A549 (cell line): ENCODE measurements at places on chromosomes 1 and 21. TPM values are rescaled to one million over a fixed set of nuclear protein-coding genes. Genes with fewer than 3 reads are reported as not detected.
A peak's percentile ranks its signal among the peaks of the same experiment; 100 is the strongest.

DNA sequence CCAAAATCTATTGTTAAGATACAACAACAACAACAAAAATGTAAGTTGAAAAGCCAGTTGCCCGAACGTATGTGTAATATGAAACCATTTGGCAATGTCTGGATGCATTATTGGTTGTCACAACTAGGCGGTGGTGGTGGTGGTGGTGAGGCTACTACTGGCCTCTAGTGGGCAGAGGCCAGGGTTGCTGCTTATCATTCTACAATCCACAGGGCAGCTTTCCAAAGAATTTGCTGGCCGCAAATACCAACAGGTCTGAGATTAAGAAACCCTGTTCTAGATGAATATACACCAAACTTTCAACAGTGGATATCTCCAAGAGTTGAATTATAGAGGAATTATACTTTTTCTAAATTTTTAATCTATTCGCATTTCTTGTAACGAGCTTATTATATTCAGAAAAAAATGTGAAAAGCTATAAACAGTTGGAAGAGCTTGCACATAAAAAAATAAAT lies 26.8 kb upstream of the ZNF697 start:
- DNase-seq, result no peak

GRCh38 chr1:157732755-157733154 lies 32.2 kb upstream of the FCRL3 start:
- DNase-seq, result no peak

DNA sequence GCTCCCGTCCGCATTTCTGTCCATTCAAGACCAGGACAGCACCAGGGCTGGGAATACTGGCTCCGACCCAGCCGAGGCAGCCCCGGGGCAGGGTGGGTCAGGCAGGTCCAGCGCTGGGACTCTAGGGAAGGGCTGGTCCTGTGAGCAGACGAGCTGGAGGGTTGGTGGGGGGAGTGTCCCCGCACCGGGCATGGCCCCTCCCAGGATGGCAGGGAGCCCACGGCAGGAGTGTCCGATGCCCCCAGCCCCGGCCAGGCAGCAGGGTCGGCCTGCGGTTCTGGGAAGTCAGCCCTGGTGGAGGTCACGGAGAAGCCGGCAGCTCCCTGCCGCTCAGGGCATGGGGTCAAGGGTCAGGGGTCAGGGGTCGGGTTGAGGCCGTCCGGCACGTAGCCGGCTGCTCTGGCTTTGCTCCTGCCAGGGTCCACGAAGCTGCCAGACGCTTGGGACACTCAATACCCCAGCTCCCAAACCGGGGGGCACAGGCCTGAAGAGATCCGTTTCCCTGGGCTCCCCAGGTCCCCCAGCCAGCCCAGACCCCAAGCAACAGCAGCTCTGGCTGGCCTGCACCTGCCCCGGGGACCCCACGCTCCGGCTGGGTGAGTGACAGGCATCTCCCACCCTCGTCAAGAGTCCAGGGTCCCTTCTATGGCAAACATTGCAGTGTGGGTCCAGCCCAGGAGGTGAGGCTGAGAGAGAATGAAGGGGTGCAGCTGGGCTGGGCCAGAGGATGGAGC lies 6.7 kb downstream of the C1QTNF12 start:
- DNase-seq, result no peak

DNA sequence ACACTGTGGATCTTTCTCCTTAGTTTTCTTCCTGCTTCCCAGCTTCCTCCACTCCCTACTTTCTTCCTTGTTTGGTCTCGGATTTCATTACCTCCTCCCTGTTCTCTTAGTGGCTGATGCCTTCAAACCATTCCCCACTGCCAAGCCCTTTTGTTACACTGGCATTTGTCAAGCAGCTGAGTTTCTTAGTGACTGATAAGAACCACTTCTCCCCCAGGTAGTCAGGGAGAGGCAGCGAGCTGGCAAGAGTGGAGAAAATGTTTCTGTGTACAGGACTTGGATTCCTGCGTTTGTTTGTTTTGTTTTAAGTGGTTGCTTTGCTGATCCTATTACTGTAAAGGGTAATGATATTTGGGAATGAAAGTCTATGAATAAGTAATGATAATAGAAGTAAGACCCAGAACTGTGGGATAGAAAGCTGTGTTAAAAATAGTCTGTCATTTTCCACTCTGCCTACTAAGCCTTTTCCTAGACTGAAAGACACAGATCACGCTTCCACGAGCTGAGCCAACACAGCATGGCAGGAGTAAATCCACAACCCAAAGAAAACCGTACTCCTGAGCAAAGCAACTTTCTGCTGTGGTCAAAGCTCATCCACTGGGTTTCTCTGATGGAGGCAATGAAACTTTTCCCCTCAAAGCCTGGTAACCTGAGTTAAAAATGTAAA lies 10.1 kb upstream of the SERTAD4 start:
- peak; percentile 19 for DNase-seq

- peak; percentile 64 for DNase-seq
These were observed 97.7 kb upstream of the JUN start for GRCh38 chr1:58881471-58881994.

DNA sequence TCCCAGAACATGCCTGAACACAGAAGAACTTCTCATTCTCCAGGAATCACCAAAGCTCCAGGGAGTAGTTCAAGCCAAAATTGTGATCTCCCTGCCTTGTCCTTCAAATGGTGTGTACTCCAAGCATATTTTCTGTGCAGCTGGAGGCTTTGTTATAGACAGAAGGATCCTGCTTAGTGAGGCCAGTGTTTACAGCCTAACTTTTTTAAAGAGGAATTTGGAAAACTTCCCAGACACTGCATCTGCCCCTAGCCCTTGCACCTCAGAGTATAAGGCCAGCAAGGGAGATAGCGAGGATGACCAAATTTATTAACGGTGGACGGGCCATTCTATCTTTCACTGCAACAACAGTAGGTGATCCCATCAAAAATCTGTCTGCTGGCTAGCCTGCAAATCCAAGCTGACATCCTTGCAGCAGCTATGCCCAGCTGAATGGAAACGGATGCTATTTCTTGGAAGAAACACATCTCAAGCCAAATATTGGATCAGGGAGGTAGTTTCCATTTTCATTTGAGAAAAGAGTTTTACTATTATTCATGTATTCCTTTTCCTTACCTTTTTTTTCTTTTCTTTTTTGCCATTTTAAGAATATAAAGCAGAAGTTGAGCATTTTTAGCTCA lies 249.8 kb downstream of the USH2A start:
- DNase-seq, result no peak

DNA sequence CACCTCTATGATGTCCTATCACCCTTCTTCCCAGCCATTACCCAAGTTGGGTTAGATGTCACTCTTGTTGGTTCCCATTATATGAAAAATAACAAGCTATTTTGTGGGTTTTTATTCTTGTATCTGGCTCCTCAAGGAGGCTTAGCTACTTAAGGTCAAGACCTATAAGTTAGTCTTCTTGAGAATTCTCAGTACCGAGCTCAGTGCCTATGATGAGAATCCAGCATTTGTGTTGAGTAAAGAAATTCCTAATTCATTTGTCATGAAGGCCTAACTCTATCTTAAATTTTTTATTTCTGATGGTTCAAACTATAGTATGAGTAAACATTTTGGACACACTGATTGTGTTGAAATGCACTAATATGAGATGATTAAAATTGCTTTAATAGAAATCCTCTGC lies 15.9 kb downstream of the NUF2 start:
- DNase-seq, result no peak

DNA sequence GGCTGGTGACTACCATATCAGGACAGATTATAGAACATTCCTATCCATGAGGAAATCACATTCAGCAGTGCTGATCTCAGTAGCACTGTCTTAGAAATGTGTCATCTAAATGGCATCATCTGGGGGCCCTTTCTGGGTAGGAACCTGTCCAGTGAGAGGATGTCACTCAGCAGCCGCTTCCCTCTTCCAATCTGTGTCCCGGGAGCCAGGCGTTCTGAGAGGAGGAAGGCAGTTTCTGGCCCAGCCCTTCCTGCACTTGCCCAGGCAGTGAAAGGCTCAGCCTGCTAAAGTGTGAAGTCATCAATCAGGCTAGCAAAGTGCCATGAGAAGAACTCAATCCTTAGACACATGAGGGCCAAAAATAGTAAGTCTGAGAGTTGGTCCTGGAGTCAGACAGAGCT lies 25.6 kb downstream of the RAB4A start:
- DNase-seq, result no peak

GRCh38 chr21:42815217-42815616 lies 64.1 kb downstream of the WDR4 start:
- DNase-seq, result no peak

DNA sequence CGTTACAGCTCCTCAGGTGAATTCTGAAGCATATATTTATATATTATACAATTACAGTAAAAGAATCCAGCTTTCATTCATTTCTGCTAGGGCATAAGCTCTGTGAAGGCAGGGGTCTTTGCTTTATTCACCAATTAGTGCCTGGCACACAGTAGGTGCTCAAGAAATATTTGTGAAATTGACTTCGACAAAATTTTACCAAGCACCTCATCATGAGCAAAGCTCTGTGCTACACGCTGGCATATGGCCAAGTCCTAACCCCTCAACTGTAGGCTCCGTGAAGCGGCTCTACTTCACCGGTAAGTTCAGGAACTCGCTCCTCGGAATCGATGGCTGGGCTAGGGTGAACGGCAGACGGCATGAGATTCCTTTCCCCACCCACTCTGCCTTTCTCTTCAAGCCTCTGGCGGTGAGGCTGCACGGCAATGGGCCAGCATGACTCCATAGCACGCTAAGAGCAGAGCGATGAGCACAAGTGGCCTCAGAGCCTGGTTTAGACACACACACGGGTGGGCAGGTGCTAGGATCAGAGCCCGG lies 8.7 kb downstream of the C1orf174 start:
- DNase-seq, result no peak

DNA sequence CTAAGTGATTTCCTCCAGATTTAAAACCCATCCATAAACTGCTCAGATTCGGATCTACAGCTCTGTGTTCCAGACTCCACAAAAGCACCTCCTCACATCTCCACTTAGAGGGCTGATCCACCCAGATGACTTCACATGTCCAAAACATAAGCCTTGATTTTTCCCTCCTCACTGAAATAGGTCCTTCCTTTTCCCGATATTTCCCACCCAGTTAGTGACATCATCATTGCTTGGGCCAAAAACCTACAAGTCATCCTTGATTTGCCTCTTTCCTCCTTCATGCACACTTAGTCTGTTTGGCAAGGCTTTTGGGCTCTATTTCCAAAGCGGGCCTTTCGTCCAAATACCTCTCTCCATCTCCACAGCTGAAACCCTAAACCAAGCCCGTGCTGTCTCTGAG lies 32.3 kb downstream of the CCDC185 start:
- no peak for DNase-seq

GRCh38 chr1:54981466-54981865 lies 1.0 kb downstream of the TMEM61 start:
- no peak for DNase-seq

DNA sequence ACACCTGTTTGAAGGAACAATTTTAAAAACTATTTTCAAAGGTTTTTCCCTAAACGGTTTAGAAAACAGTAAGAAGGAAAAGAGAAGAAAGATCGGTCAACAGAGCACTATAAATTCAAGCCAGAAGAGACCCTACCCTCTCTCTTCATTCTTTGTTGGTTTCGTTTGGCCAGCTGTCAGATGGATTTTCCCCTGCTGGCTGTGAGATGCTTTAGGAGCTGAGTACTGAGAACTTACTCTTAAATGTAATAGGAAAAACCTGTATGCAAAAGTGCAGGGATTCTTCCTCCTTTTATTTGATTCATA lies 1.3 kb upstream of the TXNIP start:
- DNase-seq, result no peak

- peak; percentile 72 for DNase-seq
These were observed 26.9 kb downstream of the RPL5 start for GRCh38 chr1:92858564-92859399.

- no peak for DNase-seq
These were observed 26.6 kb downstream of the RRP1 start for GRCh38 chr21:43815991-43816390.

DNA sequence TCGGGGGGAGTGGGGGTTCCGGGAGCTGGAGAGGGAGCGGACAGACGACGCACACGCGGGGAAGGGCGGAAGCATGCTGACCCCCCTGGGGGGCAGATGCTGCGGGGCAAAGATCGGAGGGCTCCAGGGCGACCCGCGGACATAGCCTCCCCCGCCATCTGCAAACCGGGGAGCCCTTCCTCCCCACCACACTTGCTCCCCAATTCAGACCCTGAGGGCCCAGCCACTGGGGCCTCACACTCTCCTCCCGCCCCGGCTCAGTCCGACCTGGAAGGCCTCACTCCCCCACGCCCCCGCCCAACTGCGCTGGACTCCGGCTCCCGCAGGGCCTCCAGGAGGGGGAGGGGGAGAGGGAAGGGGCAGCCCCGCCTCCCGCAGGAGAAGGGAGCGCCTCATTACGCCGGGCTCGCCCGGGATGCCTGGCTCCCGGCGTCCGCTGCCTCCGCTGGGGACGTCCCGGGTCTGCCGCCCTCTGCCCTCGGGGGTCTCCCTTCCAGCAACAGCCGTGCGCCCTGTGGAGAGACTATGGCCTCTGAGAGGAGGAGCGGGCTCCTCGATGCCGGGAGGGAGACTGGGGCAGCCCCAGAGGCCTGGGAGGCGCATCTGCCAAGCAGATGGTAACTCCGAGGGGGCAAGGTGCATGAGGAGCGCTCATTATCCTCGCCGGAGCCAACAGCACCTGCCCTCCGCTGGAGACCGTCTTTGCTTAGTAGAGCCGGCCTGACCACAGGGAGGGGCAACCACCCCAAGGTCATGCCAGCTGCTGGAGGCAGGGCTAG lies 636 bp upstream of the CAMK2N1 start:
- DNase-seq, result peak; percentile 75

- DNase-seq, result no peak
These were observed 10.4 kb upstream of the ITPKB start for GRCh38 chr1:226749467-226749866.

GRCh38 chr1:6181347-6181770 lies 1.2 kb upstream of the CHD5 start:
- DNase-seq, result no peak

DNA sequence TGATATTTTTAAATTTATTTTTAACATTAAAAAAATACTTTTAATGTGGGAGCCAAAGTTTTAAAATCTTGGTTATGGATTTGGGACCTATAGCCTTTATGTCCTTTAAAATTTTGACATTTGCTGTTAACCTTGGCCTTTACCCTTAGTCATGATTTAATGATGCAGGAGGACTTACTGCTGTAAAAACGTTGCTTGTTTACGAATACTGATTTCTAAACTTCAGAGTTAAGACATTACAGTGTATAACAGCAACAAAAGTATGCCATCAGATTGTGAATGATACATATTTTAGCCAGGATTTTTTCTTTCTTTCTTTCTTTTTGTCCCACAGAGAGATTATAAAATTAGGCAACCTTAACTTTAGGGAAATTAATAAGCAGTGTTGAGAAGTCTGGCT lies 8.9 kb downstream of the RBM15 start:
- DNase-seq, result no peak

The RPE65 gene
- not detected in 3 replicates for polyA plus RNA-seq

The GUCA2A gene
- not detected in 3 replicates for polyA plus RNA-seq

The HOOK1 gene
- polyA plus RNA-seq, result 0.45 to 0.47 TPM (median 0.46 TPM) in 3 replicates

The SLC35F3 gene
- 5.5 to 6.1 TPM (median 5.9 TPM) in 3 replicates for polyA plus RNA-seq

The EEIG2 gene
- polyA plus RNA-seq, result 4.9 to 5.3 TPM (median 5.2 TPM) in 3 replicates

The PI4KB gene
- polyA plus RNA-seq, result 26.3 to 27.6 TPM (median 26.8 TPM) in 3 replicates

The PIK3R3 gene
- polyA plus RNA-seq, result 1.8 to 2.1 TPM (median 2.0 TPM) in 3 replicates

The SLAMF7 gene
- polyA plus RNA-seq, result 1.8 to 2.2 TPM (median 2.0 TPM) in 3 replicates

The TRABD2B gene
- polyA plus RNA-seq, result 0.18 to 0.29 TPM (median 0.21 TPM) in 3 replicates

The PPIAL4G gene
- polyA plus RNA-seq, result not detected in 3 replicates

The RIIAD1 gene
- not detected in 3 replicates for polyA plus RNA-seq

The NUDT4B gene
- 1.5 to 2.3 TPM (median 1.7 TPM) in 3 replicates for polyA plus RNA-seq

The USH2A gene
- polyA plus RNA-seq, result not detected in 3 replicates

The TMIGD3 gene
- polyA plus RNA-seq, result not detected in 3 replicates
